MM.1S (cell line): ENCODE measurements at places on chromosomes 3 and 15.

- no peak for DNase-seq
Measured at GRCh38 chr3:24156466-24156865, 211.4 kb downstream of the NR1D2 start.

- no peak for DNase-seq
Measured at GRCh38 chr3:11602239-11602840, 41.4 kb downstream of the VGLL4 start.

DNA sequence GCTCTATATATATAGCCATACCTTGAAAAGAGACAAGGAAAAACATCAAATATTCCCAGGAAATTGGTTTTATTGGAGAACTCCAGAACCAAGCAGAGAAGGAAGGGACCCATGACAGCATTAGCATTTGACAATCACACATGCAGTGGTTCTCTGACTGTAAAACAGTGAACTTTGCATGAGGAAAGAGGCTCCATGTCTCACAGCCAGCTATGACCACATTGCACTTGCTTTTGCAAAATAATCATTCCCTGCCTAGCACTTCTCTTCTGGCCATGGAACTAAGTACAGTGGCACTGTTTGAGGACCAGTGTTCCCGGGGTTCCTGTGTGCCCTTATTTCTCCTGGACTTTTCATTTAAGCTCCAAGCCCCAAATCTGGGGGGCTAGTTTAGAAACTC, 85.5 kb downstream of the TGFBR2 start:
- no peak for DNase-seq

DNA sequence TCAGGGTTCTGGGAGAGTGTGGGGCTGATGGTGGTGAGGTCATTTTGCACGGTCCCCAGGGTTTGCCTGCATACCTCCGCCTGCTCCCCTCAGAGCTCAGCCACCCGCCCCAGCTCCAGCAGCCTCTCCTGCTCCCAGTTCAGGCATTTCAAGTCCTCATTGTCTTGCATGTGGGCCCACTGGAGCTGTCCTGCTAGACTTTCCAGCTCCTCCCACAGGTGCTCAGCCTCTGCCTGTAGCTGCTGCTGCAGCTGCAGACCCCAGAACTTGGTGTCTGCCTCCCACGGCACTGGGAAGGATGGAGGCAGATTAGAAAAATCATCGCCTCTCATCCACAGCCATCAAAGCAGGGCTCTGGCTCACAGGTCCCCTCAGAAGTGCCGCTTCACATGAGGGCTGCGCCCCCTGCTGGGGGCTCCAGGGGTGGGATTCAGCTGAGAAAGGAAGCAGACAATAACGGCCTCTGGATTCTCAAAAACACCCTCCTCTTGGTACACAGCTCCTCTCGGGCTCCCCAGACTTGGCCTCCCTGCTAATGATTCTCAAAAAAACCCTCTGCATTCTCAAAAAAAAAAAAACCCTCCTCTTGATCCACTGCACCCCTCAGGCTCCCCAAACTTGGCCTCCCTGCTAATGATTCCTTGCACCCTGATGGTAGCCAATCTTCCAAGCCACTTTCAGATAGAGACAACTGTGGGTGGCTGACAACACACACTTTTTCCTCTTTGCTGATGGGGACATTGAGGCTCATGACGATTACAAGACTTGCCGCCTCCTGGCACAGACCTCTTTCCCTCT, 89.3 kb upstream of the C2CD4B start:
- DNase-seq: peak; percentile 73

DNA sequence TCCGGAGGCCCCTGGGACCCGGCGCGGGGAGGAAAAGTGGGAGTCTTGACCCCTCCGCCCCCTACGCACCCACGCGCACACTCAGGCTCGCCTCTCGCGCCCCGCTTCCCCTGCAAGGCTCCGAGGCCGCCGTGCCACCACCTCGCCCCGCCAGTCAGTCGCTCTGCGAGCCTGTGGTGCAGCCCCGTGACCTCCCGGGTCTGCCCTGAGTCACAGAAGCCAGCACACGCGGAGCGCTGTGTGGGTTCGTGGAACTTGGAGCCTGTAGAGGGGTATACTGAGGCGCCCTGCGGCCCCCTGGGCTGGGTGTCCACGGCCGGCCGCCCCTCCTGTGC, 380 bp upstream of the ALS2CL start:
- DNase-seq: no peak

- DNase-seq: peak; percentile 9
Measured at GRCh38 chr3:127162947-127163645, 29.8 kb upstream of the PRR23E start.

GRCh38 chr3:15796771-15797641, 773 bp downstream of the ANKRD28 start:
- peak; percentile 38 for DNase-seq

DNA sequence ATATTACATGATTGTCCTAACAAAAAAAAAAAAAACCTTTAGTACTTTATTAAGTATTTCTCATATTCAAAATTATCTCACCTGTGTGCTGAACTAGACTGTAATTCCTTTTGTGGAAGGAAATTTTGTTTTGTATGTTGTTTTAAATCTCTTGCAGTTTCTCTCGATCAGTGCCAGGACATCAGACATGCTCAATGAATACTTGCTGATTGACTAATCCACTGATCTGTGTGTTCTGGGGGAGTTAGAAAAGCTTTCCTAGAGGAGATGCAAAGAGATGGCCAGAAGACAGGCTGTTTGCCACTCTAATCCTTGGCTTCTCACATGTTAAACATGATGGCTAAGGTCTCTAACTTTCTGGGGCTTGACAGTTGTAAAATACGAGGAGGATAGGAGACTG, 233.3 kb upstream of the NR2E3 start:
- no peak for DNase-seq

GRCh38 chr15:28017423-28017924, 81.6 kb downstream of the OCA2 start:
- no peak for DNase-seq

DNA sequence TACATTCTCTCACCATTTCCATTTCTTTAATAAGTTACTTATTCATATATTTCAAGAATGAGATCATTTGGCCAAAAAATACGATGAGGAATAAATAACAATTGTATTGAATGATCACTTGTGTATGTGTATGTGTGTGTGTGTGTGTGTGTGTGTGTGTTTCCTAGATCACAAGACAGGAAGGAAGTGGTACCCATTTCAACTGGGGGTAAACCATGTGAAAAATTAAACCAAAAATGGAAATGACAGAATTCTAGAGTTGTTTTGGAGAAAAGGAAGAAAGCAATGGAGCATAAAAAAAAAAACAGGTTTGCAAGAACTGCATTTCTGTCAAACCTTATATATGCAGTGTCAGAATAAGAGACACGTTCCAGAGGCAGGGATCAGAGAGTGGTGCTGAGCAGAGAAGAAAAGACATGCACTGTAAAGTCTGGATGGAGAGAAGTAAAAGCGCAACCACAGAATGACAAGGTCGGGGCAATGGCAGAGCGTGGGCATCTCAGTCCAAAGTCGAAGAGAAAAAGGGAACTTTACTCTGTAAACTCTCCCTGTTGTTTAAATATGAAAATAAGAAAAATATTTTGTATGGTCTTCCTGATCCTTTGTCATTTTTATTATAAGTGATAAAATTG, 75.5 kb downstream of the PEX5L start:
- no peak for DNase-seq

GRCh38 chr3:171468296-171468906, 8.2 kb upstream of the TNIK start:
- no peak for DNase-seq

DNA sequence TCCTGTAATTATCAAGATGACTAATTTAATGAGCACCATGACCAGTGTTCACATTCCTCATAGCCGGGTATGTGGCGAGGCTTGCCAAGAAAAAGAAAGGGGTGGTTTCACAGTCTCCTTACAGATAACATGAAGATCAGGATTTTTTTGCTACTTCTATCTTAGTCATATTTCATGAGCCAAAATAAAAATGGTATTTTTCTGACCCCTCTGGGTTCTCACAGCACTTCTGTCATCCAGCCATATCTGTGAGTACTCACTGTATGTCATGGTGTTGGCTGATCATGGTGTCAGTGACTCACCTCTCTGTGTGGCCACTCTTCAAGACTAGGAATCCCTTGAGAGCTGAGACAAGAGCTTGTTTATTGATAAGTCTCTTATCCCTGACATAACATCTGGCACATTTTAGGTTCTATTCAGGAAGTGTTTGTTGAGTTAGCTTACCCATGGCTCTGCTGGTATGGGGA, 130.5 kb upstream of the LMCD1 start:
- DNase-seq: no peak

DNA sequence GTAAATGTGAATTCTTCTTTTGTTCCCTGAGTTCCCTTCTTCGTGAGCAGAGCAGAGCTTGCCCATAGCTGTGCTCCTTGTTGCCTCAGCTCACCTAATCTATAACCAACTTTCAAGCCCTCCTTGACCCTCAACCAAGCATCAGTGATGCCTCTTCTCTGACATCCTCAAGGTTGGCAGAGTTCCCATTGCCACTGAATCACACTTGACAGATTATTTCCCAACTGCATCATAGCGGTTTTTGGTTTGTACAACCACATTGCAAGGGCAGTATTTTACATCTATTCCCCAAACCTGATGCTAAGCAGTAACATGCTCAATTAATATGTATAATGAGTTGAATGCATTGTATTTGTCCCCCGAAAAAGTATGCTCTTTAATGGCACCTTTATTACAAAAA, 133.0 kb upstream of the SNTN start:
- no peak for DNase-seq
